ENCODE measurements at places on chromosomes 2 and 18.

DNA sequence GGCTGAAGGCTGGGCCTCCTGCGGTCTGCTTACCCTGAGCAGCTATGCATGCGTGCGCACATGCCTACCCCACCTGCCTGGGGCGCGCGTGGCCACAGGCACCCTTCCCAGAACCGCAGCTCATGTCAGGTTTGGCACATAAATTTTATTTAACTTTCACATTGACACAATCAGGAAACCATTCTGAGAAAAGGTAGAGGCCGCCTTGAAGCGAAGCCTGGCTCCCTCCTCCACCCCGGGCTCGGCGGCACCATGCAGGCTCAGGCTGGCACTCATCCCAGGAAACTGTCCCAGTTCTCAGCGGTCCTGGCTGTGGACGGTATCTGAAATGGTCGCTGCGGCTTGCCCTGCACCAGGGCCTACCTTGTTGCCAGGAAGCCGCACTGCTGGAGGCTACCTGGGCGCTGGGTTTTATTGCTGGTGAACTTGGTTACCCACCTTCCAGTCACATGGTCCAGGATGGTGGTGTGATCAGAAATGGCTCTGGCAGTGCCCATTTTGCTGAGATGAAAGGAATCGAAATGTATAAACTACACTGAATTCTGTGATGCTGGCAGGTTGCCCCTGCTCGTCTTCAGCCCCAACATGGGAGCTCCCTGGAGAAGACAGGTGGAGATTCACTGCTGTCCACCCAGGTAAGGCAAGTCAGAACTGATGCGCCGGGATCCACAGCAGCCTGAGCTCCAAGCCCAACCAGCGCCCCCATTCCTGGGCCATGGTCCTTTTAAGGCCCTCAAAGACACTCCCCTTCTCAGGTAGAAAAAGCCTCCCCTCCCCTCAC lies 25.5 kb downstream of the CHST10 start:
- no peak for DNase-seq

- DNase-seq, result no peak
These were observed 130.2 kb downstream of the SLC4A10 start for GRCh38 chr2:161754379-161754778.

- DNase-seq, result no peak
These were observed 72.3 kb upstream of the SESTD1 start for GRCh38 chr2:179336782-179337534.

- DNase-seq, result no peak
These were observed 218.1 kb downstream of the ZNF521 start for GRCh38 chr18:25133879-25134278.

DNA sequence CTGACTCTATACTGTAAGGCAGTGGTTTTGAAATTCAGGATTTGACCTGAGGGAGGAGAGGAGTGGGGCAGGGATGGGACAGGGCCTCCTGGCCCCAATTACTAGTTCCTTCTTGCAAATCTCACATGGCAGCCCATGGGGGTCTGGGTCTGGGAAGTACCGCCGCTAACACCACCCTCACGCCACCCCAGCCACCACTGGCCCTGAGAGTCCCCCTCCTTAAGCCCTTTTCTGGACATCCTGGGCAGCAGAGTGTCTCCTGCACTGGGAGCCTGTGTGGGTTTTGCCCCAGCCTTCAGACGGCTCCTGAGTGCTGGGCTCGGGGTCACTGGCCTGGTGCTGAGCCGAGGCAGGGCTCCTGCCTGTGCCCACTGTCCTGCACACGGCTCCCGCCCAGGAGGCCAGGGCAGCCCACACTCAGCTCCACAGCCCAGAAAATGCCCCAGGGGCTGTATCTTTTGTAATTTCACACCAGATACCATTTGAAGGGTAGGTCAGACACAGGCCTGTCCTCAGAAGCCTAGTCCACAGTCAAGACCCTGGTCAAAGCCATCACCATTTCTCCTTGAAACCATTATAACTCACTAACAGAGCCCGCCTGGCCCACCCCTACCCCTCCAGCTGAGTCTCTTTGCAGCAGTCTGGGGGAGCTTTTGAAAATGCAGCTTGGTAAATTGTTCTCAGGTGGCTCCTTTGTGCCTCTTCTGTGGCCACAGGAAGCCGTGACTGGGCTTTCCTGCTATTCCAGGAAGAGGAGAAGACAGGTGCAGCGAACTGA lies 55.1 kb downstream of the CYP27C1 start:
- DNase-seq, result no peak

DNA sequence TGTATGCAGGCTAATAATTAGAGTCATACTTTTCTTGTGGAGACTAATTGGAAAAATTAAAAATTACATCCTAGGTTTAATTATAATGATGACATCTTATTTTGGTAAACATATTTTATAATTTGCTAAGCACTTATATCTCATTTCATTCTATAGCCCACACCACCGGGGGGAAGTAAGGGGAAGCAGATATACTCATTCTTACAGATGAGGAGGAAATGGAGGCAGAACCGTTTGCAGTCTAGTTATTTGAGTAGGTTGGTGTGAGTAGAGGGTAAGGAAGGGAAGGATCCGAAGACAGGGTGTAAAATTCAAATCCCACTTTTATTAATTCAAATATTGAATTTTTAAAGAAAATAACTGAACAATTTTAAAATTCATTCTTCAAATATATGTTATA lies 3.7 kb downstream of the ITGAV start:
- DNase-seq, result no peak

DNA sequence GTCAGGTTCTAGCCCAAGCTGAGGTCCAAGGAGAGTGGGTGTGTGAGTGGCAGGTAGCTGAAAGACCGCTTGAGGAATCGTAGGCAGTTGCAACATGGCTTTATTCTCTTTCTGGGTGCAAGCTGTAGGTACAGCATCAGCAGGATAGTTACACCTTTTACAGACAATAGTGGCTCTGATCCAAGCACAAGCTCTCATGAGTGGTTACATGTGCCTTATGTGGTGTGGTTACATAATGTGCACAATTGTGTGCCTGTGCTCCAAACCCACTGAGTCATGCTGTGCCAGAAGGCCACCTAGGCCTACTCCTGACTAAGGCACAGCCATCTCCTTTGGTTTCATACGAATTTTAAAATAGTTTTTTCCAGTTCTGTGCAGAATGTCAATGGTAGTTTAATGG lies 227.6 kb downstream of the SATB2 start:
- no peak for DNase-seq

DNA sequence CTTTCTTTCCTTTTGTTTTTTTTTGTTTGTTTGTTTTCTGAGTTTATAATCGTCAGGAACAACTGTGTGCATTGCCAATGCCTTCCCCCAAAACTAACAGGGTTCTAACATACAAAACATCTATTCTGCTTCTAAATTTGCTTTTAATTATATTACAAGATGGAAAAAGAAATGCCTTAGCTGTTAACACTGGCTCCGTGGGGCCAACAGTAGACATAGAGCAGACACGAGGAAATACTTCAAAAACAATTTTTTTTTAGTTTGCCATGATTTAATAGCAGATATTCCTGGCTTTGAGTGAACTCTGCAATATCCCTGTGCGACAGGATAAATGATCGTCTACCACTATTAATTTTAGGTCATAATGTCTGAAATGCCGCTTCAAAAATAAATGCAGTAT lies 153.3 kb upstream of the HNRNPA3 start:
- DNase-seq, result no peak

DNA sequence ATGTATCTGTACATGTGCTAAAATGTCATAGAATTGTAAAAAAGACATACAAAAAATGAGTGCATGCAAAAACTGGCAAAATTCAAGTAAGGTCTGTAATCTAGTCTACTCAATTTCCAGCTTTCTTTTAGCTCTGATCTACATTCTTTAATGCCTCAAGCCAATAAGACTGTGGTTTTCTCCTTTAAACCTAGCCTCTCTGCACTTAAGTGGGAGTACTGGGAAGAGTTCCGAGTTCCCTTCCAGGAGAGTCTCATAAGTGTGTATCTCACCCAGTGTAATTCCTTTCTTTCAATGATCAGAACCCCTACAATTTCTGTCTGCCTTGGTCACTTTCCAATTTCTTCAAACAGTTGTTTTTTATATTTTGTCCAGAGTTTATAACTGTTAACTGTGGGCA lies 150.1 kb downstream of the PTRHD1 start:
- DNase-seq, result no peak

DNA sequence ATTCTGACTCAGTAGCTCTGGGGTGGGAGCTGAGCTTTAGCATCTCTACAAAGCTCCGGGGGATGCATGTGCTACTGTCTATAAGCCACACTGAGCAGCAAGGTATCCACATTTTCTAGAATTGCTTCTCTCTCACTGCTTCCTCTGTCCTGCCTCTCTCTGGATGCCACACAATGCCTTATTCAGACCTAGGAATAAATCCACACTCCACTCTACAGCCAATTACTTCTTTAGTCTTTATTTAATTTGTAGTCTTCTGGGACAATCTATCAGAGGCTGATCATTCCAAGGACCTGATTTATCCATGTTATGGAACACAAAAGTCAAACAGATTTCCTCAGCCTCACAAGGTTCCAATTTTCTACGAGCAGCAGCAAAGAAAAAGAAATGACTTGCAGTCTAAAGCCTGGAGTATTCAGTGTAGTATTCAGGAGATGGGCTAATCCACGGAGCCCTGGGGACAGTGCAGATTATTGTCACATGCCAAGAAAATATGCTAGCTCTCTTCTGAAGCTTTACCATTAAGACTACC lies 4.4 kb downstream of the BCL2 start:
- DNase-seq, result no peak

- DNase-seq, result no peak
These were observed 236.2 kb downstream of the IKZF2 start for GRCh38 chr2:212915121-212915782.

DNA sequence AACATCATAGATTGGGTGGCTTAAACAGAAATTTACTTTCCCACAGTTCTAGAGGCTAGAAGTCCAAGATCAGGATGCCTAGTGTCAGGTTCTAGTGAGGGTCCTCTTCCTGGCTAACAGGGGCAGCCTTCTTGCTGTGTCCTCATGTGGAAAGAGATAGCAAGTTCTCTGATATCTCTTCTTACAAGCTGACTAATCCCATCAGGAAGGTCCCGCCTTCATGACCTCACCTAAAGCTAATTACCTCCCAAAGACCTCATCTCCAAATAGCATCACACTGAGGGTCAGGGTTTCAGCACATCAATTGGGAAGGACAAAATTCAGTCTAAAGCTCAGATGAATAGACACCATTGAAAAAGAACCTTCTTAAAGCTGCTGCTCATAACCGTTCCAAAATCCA lies 22.9 kb downstream of the ACVR1 start:
- DNase-seq, result no peak

DNA sequence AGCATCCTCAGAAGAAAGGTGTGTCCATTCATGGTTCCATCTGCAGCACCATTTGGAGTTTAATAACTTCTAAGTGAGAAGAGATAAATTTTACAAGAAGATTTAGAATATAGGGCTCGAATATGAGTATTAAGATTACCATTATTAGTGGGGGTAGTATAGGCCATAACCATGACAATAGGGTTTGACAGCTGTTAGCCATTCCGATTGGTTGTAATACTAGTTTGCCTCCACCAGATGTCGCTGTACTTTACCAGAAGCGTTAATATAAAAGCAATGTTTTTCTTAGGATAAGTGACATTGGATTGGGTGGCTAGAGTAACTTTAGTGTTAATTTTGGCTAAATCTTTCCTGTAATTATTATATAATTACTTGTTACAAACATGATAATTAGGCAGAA lies 107.5 kb upstream of the SRD5A2 start:
- no peak for DNase-seq

DNA sequence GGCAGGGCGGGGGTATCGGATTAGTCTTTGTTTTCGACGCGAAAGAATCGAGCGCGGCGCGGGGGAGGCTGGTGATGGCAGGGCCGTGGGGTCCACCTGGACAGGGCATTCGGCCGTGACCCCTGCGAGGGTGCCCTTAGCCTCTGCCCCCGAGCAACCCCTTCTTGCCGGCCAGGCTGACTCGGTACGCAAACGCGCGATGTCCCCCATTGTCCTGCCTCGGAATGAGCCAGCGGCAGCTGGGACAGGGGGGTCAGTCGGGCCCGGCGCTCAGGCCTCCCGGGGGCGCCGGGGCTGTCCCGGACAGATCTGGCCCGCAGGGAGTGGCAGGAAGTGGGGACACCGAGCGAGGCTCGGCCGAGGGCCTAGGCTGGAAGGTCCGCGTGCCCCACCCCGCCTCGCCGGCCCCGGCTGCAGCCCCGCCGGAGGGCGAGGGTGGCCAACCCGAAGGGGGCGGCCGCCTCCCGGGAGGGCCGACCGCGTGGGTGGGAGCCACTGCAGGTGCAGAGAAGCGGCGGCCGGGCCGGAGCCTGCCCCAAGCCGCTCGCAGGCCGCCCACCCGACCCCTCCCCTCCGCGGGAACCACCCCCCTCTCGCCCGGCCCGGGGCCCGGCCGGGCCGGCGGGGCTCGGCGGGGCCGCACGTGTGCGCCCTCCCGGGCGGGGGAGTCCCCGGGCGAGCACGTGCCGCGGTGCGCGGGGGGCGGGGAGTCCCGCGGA lies at the start of gene TET3:
TSS of gene TET3 (plus strand) at position 708 of the 719 bp plus-strand sequence. CDS start 1,494 bp downstream, outside the sequence.
- no peak for DNase-seq

- DNase-seq, result no peak
These were observed 294.6 kb upstream of the PARD3B start for GRCh38 chr2:204250692-204251091.

DNA sequence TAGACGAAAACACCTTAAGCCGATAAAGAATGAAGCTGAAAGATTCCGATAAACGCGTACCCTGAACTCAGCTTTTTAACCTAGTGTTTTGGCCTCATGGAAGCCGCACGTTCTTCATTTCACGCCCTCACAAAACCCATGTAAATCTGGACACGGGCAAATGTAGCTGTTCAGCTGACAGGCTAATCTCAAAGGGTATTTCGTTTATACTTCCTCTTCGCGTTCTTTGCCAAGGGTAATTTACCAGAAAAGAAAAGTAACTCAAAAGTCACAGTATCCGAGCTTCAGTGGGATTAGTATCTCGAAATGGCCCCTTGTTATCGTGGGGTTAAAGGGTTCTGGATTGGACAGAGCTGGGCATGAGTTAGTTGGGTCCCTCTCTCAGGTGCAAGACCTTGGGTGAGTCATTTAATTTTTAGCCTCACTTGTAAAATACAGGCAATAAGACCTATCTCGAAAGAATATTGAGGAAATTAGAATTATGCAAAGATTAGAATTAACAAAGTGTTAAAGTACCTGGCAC lies 22.0 kb upstream of the STPG4 start:
- DNase-seq, result no peak
